Thoracic aorta (tissue), 2 donors: ENCODE measurements at places on chromosomes 1 and 21.

GRCh38 chr1:209527993-209528717 lies 55.4 kb upstream of the CAMK1G start:
- no peak for DNase-seq

DNA sequence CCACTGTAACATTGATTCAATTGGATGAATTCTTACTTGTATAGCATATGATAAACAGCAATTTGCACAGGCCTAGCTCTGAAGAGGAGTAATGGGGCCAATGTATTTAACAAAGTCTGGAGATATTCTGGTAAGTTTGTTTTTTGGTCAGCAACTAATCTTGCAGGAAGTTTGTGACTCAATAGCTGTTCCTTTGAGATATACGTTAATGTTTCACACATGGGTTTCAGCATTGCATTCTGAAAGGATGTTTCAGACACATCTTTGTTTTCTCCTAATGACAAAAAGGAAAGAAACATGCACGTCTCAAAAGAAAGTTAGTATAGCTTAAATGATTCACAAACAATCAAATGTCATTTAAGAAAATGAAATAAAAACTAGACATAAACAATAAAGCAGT lies 49.0 kb downstream of the LTN1 start:
- DNase-seq, result no peak

- DNase-seq, result no peak
These were observed 24.4 kb downstream of the ZBTB17 start for GRCh38 chr1:15951341-15952153.

GRCh38 chr1:11518791-11519628 lies 40.1 kb downstream of the DISP3 start:
- no peak for DNase-seq

- no peak for DNase-seq
These were observed 85.6 kb upstream of the ZRANB2 start for GRCh38 chr1:71166178-71167173.

DNA sequence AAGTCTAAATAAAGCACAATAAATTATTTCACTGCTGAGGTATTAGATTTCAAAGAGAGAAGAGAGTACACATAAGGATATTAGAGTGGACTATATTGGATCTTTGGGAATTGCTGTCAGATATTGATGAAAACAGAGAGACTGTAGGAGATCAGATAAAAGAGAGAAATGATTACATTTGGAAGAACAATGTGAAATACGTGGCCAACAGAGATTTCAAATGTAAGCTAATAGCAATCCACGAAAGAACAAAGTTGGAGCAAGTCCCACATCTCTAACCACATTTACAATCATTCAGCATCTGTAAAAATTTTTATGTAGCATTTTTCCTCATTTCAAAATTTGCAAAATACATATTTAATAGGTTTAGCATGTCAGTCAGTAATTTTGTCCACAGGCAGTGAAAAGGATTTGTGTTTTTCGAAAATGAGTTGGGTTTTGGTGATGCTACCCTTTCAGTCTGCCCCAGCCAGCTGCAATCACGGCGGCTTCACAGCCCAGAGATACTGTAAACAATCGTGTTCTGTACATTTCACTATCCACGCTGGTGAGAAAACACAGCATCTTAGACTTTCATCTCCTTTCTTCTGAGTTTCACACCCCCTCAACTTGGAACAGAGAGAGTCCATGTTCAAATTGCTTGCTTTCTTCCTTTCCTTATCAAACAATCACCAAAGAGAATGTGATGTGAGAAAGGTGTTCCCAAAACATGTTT lies 209.1 kb upstream of the LYPLAL1 start:
- DNase-seq, result no peak

- no peak for DNase-seq
These were observed 642.2 kb downstream of the PTPRU start for GRCh38 chr1:29878501-29878900.

- DNase-seq, result no peak
These were observed 74.1 kb downstream of the GADD45A start for GRCh38 chr1:67759066-67759465.

- DNase-seq, result no peak
These were observed 6.1 kb downstream of the PTPN7 start for GRCh38 chr1:202154148-202154765.

- no peak for DNase-seq
These were observed 66.5 kb downstream of the SH3BGR start for GRCh38 chr21:39518055-39518846.

DNA sequence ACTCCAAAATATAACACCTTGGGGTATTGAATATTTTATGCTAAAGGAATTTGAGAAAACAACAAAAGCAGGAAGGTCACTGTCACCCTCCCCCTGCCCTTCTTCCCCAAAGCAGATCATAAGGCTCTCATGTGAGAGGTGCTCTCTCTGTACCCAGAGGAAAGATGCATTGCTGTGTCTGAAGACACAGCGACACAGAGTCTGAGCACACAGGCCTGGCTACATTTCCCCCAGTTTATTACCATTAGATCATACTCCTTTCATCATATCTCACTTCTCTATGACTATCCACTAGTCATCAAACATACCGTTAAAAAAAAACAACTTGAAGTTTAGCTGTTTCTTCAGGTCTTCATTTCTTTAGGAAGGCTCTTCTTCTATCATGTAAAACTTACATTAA lies 127.1 kb downstream of the PPIAL4G start:
- no peak for DNase-seq

GRCh38 chr21:14889080-14889810 lies 175.6 kb downstream of the NRIP1 start:
- DNase-seq, result no peak

- no peak for DNase-seq
These were observed 159.6 kb upstream of the COA6 start for GRCh38 chr1:234213658-234214128.

DNA sequence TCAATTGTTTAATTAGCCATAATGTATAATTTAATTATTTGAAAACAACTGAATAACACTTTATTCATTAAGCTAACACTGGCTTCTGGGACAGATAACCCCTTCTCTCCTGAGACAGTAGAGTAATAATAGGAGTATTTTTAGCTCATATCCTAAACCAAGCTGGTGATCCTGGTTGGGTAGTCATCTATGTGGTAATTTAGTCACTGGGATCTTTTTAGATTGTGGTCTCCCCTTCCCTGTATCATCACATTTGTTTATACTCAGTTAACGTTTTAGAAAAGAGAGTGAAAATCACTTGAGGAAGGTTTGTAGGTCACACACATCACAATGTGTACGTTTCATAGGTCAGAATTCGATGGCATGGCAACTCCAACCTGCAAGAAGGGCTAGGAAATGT lies 1356.6 kb upstream of the ADGRL2 start:
- DNase-seq, result no peak
